ENCODE measurements at places on chromosomes 6 and 20.
A peak's percentile ranks its signal among the peaks of the same experiment; 100 is the strongest.

DNA sequence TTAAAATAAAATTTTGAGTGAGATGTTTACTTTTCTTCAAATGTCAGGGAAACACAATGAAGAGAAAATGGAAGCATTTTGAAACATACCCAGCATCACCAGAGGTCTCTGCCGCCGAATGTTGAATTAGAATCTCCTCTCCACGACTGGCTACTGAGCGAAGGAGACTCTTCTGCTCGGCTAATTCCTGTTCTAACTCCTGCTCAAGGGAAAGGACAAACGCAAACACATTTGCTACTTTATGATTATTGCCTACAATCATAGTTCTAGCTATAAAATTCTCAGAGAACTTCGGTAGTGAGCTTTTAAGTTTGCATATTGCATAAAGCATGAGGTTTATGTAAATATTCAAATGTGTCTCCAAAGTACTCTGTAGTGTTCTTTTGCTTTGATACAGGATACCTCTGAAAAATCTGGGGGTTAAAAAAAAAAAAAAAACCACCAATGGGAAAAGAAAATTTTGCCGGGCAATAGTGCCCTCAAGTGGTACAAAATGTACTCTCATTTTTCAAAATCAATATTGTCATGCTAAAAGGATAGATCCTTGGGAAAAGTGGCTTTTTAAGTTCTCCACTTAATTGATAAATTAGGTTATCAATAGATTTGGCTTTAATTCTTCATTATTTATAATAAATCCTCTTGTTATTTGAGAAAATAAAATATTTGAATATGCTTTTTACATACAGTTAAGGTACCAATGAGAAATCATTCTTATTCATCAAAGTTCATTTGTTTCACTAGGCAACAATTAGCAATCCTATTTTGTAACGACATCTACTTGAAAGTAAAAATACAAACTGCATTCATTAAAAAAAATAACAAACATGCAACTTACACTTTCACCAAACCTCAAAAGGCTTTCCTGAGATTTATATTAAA lies 369.0 kb downstream of the SYNE1 start:
- DNase-seq, result peak; percentile 56

- DNase-seq, result no peak
Observed at GRCh38 chr6:36389353-36389752, 1.9 kb upstream of the ETV7 start.

DNA sequence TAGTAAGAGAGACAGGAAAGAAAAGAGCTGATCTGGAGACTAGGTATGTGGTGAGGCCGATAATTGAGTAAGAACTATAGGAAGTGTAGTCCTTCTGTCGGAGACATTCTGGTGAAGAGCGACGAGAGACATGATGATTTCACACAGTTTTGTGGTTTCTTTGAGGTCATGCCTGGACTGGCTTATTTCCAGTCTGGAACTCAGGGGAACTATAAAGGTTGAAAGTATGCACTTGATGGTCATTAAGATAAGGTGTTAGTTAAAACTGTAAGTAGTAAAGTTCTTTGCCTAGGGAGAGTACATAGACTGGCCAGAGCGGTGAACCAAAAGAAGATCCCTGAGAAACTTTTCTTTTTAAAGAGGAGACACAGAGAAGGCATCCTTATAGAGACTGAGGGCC lies 68.8 kb downstream of the RFX6 start:
- DNase-seq, result no peak

DNA sequence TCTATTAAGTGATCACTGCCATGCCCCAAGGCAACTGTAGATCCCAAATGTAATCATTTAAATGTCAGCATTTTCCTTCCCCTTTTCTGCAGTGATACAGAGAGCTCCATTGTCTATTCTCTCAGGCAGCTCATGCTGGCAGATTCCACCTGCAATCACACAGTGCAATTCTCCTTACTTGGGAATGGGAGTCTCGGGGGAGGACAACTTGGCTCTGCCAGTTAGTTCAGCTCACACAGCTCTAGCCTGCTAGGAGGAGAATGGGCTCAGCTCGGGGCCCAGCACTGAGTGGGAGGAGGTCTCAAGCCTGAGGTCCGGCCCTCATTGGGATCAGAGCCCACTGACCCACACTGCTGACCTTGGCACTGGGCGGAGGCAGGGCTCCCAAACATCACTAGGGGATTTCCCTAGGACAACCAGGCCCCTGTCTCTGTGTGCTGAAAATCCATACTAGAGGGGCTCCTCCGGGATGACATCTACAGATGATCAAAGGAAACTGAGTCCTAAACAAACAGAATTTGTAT lies 109.2 kb upstream of the ASF1A start:
- DNase-seq, result no peak

DNA sequence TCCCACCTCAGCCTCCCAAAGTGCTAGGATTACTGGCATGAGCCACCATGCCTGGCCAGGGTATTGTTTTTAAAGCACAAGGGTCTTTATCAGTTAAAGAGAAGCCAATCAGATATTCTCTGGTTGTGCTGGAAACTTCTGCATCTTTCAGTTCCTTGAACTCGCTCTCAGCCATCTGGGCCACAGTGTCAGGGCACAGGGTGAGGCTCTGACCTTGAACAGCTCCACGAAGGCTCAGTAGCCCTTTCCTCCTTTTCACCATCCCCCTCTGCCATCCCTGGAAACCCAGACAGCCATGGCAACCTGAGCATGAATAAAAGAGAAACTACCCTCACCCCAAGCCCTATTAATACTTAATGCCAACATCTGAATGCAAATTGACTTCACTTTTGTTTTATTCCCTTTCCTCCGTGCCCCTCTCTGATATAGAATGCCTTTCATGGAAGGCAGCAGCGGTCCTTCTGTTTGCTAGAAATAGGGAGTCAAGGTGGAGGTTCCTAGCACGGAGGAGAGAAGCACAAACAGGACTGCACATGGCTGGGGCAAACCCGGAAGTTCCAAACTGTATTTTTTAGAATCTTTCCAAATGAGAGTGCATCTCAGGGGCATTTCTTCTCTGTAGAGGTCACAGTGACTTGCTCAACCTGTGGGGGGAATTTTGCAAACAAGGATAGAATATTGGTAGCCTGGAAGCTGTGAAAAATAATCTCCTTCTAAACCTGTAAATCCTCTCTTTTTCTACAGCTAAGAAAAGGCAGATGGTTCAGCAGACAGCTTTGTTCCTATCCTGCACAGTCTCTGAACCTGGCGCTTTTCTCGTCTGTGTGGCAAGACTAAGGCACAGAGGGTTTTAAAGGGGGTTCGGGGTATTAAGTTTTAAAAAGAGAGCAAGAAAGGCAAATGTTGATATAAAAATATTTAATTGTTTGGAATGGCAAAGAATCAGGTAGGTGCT lies 176.4 kb upstream of the RREB1 start:
- no peak for DNase-seq

DNA sequence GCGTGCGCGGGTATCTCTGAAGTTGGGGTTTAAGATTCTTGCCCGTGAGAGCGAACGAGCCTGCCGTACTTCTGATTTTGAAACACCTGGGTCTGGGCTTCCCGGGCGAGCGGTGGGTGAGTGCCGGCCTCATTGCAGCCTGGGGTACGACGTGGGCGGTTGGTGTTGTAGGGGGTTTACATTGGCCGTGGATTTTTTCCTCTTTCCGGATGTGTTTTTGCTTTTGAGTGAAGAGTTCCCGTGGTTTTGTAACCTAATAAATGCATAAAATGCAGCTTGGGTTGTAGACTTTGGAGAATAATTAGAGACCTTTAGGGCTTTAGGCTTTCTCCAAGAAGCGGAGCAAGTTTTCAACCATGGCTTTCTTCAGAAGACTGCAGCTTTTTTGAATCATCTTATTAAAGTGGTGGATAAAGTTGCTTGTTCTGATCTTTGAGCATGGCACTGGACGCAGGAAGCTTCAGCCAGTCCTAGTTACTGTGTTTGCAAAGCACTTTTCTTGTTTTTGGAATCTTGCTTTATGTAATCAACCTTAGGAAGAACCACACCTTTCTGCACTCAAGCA lies 314 bp downstream of the FARS2 start:
- DNase-seq, result no peak

DNA sequence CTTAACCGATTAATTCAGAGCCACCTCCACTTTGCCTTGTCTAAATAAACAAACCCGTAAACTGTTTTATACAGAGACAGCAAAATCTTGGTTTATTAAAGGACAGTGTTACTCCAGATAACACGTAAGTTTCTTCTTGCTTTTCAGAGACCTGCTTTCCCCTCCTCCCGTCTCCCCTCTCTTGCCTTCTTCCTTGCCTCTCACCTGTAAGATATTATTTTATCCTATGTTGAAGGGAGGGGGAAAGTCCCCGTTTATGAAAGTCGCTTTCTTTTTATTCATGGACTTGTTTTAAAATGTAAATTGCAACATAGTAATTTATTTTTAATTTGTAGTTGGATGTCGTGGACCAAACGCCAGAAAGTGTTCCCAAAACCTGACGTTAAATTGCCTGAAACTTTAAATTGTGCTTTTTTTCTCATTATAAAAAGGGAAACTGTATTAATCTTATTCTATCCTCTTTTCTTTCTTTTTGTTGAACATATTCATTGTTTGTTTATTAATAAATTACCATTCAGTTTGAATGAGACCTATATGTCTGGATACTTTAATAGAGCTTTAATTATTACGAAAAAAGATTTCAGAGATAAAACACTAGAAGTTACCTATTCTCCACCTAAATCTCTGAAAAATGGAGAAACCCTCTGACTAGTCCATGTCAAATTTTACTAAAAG lies 2.7 kb downstream of the FOXC1 start:
- no peak for DNase-seq

DNA sequence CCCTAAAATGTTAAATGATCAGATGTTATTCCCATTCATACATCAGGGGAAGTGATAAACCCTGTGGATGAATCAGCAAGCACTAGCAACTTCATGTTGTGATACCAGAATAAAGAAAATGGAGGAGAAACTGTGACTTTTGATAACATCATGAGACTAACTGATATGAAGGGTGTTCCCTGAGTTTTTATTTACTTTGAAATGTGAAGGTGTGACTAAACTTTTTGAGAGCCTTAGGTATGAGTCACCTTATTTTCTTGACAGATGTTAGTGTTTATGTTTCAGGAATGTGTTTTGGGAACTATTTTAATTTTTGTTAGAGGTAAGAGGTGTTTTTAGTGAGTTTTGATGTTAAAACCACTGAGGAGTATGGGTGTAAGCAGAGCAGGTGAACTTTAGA lies 4.4 kb downstream of the PARD6B start:
- DNase-seq, result no peak

GRCh38 chr6:47700053-47700452 lies 1.7 kb downstream of the ADGRF4 start:
- no peak for DNase-seq

- DNase-seq, result no peak
Observed at GRCh38 chr6:144234399-144234798, 50.7 kb upstream of the UTRN start.

- no peak for DNase-seq
Observed at GRCh38 chr6:111592726-111593511, 12.8 kb downstream of the TRAF3IP2 start.

DNA sequence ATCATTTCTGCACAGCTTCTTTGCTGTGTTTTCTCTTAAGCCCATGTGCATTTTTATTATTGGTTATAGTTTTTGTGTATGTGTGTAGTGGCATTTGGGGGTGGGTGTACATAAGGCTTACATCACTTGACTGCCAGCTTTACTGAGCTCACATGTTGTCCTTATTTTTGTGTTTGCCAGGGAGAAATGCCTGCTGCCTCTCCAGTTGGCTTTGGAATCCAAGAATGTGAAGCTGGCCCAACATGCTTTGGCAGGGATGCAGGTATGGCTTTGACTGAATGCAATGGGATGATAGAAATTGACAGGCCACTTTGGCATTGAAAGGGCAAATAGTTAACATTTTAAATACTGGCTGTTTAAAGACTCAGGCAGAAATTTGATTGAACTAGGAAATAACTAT lies 11.4 kb downstream of the PBOV1 start:
- no peak for DNase-seq

DNA sequence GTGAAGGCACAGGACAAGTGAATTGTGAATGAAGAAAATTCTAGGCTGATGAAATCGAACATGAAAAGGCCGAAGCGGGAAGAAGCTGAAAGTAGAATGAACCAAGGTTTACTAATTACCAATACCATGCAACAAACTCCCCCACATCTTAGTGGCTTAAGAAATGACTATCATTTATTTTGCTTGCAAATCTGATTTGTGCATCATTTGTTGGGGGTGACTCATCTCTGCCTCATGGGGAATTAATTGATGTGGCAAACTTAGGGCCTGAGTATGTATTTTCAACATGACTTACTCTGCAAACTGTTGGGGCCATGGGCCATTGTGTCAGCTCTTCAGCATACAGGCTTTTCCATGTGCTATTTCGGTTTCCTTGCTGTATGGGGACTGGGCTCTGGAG lies 26.8 kb downstream of the PPP1R14C start:
- peak; percentile 19 for DNase-seq

- no peak for DNase-seq
Observed at GRCh38 chr20:45957021-45957941, 14.7 kb downstream of the ZNF335 start.

- DNase-seq, result peak; percentile 87
Observed at GRCh38 chr6:2752477-2753109, 1.9 kb upstream of the MYLK4 start.

DNA sequence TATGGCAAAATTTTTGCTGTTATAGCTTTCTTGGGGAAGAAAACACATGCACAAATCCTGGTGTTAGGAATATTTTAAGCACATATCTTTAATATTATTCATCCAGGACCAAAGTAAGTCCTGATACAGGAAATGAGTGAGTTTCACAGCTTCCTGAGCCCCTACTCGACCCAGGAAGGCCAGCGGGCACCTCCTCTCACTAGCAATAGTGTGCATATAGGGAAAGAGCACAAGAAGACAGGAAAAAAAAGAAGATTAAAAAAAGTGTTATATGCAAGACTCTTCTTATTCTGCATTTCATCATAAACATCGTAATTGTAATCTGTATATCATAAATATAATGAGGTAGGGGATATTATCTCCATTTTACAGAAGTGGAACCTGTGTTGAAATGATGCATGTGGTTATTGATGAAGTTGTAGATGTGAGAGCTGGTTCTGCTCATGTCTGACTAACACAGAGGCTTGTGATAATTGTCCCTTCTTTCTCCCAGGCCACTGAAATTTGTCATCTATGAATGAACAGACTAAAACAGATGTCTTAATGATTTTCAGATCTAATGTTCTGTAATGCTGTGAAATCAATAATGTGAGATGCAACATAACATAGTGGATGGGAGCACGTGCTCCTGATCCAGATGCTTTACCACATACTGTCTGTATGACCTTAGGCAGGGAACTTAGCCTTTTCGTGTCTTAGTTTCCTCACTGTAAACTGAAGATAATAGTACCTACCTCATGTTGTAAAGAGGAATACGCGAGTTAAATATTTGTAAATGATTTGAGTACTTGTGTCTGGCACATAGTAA lies 101.2 kb downstream of the MYO6 start:
- DNase-seq, result no peak

All from hematopoietic multipotent progenitor cell treated with erythropoietin and hydrocortisone succinate and interleukin-3 and kit ligand, for 4 days (in vitro differentiated cells).